ENCODE measurements at places on chromosomes 7 and 10.

DNA sequence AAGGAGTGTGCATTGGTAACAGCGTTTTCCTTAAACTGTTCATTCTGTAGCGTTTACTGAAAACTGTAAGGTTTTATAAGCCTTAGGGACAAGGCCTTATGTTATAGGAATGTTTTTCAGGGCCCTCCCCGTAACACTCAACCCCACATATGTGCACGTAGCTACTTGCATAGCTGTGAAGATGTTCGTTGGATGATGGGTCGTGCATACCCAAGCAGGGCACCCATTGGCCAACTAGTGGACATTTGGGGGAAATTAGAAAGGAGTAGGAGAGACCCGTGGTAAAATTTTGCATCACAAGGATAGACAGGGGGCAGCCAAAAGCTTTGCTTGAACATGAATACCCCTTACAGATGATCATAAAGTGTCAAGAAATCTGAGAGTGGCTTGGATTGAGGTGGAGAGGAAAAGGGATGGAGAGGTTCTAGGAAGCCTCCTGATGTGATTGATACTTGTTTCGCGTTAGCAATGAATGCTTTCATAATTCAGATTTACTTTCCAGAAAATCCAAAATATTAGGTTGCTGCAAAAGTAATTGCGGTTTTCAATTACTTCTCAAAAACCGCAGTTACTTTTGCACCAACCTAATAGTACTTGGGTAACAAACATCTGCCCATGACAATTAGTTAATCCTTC, 878 bp downstream of the SEC61A2 start:
- DNase-seq = peak; percentile 94

DNA sequence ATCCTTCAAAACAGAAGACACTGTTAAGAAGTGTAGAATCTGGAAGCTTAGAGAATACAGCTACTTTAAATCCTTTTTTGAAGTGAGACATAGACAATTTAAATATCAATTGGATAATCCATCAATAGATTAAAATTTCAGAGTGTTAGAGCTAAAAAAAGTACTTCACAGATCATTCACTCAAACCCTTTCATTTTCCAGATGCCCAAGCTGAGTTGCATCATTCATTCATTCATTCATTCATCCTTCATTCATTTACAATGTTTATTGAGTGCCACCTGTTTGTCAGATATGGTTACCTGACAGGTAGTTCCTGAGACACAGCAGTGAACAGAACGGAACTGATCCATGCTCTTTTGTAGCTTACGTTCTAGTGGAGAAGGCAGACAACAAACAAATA, 290.7 kb upstream of the MTPN start:
- DNase-seq = no peak

DNA sequence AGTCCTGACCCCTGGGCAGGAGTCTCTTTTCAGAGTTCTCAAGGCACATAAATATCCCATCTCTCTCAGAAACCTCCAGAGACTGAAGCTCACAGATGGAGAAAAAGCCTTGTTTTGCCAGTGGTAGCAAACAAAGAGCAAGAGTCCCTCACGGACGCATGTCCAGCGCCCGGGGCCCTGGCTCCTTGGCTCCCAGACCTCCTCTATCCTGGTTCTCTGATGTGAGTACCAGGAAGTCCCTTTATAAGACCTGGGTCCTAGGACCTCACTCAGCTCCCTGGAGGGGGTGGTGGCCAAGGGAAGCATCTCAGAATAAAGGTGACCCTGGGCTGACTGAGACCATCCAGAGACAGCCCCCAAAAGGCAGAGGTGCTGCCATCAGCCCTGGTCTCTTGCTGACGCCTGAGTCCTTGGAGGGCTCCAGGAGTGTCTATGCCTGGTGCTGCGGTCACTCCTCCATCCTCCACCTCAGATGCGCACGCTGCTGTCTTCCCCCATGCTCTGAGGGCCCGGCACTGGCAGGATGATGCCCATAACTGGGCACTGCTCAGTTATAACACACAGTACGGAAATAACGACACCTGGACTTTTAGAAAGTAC, 221.5 kb downstream of the TNS3 start:
- no peak for DNase-seq

DNA sequence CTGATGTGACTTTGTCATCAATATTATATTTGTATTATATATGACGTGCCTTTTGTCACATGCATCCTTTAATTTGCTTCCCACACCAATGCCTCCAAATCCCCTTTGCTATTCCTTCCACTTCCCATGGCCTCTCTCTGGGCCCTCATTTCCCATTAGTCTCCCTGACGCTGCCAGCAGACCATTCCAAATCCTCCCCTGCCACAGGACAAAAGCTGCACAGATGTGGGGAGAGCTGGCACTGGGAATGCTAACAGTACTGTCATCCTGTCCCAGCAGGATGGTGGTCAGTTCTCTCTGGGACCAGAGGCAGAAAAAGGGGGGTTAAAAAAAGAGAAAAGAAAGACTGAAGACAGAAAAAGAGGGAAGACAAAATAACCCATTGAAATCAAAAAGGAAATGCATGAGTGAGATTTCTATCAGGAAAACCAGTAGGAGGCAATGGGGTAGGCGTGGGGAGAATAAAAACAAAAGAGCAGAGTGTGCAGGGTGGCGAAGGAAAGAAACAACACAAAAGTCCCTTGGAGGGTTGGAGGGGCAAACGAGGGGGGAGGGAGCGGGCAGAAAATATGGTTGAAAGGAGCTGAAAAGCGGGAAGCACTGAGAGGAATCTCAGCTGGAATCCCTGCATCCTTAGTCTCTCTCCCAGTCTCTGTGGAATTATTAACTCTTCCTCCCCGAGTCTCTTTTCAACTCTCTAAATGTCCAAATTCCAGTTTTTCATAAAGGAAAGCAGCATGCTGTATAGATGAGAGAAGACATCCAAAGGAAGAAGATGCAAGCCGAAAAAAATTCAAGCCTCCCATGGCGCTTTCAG, 59.2 kb upstream of the PTN start:
- no peak for DNase-seq

DNA sequence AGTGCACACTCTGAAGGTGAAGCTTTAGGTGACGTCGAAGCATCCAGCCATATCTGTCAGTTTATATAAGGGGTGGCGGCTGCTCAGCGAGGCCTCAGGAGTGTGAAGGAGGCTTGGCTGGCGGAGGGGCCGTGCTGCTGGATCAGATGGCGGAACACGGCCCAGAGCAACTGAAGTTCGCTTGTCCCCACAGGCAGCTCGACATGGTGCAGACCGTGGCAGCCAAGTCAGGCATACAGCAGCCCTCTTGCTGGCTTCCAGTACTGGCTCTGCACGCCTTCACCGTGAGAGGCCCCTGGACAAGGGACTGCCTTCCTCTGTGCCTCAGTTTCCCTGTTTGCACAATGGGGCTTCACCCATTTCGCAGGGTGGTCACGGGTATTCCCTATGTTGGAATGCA, 443.5 kb downstream of the DNAJB6 start:
- no peak for DNase-seq

DNA sequence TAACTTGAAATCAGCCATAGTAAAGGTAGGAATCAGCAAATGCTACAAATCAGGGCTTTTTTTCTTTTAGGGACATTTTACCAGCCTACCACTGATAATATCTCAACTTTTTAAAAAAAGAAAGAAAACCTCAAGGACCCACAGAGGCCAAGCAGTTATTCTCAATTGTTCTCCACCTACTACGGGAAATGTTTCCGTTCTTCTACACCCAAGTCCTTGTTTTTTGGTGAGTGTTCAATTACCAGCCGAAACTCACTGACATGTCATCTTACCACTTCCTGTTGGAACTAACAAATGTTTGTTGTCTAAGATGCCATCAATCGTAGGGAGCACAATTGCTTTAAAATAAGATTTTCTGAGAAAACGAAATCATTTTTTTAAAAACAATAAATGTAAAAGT, 50.2 kb upstream of the CDK1 start:
- DNase-seq = no peak

- no peak for DNase-seq
Observed at GRCh38 chr10:103652599-103653281, 159.2 kb downstream of the NEURL1 start.

DNA sequence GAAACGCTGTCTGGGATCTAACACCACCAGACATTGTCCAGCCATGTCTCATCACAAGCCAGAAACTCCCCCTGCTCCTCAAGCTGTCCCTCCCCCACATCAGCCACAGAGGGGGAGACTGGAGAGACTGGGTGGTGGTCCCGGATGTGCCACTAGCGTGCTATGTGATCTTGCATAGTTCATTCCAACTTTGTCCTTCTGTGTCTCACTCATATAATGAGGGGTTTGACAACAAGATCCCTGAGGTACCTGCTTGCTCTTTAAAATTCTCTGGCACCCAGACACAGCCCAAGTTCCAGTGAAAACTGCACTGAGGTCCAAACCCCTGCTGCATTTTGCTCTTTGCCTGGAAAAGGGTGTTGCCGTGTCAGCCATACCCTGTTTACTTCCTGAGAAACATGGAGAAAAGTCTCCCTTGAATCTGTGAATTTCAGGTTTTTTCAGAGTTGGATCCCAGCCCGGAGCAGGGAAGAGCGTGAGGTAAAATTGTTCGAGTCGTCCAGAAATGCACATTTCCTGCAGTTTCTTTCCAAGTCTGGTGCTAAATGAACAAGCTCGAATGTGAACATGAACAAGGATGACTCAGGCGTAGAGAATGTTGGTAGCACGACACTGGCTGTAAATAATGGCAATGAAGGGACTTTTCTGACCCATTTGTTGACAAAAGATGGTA, 156.6 kb downstream of the CCDC3 start:
- peak; percentile 89 for DNase-seq

DNA sequence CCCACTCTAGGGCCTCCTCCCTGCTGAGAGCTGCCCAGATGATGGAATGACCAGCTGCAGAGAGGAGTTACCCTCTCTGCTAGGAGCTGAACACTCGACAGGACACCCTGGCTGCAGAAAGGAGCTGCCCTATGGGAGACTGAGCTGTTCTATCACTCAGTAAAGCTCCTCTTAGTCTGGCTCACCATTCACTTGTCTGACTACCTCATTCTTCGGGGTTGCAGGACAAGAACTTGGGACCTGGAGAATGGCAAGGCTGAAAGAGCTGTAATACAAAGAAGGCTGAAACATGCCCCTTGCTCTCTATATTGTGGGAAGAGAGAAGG, 30.5 kb downstream of the CRTAC1 start:
- no peak for DNase-seq

- no peak for DNase-seq
Observed at GRCh38 chr10:1523221-1523620, 214.1 kb downstream of the ADARB2 start.
